ENCODE measurements at places on chromosomes 3 and 15.
A peak's percentile ranks its signal among the peaks of the same experiment; 100 is the strongest.

- DNase-seq: no peak
Observed at GRCh38 chr3:38826001-38826400, 10.0 kb upstream of the SCN10A start.

- DNase-seq: no peak
Observed at GRCh38 chr3:70000563-70001081, 1.1 kb downstream of the SAMMSON start.

DNA sequence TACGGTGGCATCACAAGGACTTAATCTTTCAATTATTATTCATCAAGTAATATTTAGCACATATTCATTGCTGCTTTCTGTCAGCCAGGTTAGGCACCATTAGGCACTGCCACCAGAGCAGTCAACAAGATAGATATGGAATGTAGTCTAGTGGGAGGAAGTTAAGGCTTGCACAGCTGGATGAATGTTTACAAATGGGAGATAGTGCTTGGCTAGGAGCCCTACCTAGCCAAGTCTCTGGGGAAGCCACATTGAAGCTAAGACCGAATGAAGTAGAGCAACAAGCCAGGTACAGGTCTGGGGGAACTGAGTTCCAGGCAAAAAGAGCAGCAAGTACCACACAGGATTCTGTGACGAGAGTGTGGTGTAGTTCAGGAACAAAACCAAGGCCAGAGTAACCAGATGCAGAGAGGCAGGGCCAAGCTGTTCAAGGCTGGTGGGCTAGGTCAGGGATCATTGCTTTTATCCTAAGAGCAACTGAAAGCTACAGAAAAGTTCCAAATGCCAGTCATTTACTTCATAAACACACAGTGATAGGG, 33.4 kb upstream of the SCAANT1 start:
- DNase-seq: no peak

- no peak for DNase-seq
Observed at GRCh38 chr3:185595526-185595925, 9.4 kb downstream of the SENP2 start.

GRCh38 chr3:116340680-116341216, 104.5 kb downstream of the LSAMP start:
- DNase-seq: no peak

GRCh38 chr3:177665122-177665808, 468.0 kb upstream of the TBL1XR1 start:
- no peak for DNase-seq

DNA sequence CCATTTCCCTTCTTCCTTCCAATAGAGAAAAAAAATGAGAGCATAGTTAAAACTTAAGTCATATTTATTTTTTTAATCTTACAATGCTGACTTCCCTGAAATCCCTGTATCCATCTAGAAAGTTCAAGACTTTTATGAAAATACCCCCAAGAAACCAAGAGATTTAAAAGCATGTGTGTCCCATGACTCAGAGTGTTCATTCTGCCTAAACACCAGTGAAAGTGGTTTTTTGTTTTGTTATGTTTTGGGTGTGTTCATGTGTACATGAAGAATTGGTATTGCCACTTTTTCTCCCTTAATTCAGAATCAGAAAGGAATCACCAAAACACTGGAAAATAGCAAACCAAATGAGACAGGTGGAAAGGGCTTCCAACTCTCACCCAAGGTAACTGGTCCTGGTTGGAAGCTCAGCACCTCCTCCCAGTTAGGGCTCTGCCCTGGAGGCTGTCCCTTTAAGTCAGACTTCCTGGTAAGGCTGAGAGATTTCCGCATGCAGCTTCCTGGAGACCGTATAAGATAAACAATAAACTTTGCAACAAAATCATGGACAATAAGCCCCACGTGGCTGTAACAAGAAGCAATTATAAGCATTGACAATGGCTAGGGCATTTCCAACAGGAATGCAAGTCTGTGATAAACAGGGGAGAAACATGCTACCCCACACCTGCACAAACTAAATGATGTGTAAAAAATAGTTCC, 121.9 kb upstream of the ARHGEF3 start:
- no peak for DNase-seq

GRCh38 chr15:85583923-85584390, 203.6 kb downstream of the AKAP13 start:
- DNase-seq: peak; percentile 75

DNA sequence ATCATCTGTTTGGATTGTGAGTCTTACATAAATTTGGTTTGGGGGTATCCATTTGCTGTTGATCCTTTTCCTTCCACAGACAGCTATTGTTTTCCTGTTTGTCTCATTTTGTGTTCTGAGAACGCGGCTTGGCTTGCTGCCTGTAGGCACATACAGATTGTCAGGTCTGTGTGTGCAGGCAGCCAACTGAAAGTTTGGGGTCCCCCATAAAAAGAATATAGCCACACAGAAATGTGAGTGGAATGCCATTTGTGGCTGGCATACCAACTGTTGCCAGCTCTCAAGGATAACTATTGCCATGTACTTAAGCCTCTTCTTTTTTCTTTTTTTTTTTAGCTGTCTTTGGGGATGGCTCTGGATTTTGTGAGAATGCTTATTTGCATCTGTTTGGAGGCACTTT, 1308.0 kb downstream of the ROBO1 start:
- no peak for DNase-seq

- no peak for DNase-seq
Observed at GRCh38 chr3:127651516-127652172, 21.1 kb upstream of the ABTB1 start.

DNA sequence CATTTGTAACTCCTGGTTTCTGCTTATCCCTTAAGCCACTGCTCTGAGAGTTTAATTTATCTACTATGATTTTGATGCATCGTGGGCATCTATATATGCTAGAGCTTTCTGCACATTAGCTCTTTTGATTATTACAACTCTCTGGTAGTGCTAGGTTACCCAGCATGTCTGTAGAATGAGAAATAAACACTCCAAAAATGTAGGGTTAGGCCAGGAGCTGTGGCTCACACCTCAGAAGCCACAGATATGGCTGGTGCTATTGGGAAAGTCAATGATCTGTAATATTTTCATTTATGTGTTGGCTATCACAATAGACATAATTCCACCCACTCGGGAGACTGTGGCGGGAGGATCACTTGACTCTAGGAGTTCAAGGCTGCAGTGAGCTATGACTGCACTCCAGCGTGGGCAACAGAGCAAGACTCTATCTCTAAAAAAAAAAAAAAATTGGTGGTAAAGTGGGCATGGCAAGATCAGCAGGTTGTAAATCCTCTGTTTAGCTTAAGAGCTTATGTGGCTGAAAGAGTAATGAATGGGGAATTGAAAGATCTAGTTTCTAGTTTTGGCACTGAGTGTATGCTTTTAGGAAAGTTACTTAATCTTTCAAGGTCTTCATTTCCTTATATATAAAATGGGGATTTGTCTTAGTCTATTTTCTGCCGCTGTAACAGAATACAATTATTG, 6.3 kb downstream of the TIGIT start:
- DNase-seq: no peak

- no peak for DNase-seq
Observed at GRCh38 chr3:175068587-175068986, 209.5 kb downstream of the NAALADL2 start.

DNA sequence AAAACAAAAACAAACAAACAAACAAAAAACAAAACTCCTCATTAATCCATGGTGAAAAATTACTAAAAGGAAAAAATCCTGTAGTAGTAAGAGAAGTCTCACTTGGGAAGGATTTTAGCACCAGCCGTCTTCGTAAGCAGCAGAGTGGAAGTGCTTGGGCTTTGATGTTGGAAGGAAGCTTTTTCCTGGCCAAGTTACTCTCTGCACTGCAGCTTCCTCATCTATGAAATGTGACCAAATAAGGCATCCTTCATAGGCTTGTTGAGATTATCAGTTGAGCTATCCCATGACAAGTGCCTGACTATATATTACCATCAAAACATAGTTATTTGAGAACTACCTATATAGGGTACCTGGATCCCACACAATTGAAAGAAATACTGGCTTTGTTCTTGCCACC, 436.4 kb upstream of the ONECUT1 start:
- no peak for DNase-seq

DNA sequence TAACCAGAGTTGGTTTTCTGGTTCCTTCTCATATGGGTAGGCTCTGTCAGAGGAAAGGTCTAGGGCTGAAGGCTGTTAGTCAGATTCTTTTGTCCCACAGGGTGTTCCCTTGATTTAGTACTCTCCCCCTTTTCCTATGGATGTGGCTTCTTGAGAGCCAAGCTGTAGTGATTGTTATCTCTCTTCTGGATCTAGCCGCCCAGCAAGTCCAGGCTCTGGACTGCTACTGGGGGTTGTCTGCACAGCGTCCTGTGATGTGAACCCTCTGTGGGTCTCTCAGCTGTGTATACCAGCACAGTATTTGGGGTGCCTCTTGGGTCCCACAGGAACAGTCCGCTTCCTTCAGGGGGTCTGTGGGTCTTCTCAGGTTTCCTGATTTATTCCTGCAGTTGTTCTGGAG, 70.8 kb downstream of the PPP2R3A start:
- DNase-seq: no peak

DNA sequence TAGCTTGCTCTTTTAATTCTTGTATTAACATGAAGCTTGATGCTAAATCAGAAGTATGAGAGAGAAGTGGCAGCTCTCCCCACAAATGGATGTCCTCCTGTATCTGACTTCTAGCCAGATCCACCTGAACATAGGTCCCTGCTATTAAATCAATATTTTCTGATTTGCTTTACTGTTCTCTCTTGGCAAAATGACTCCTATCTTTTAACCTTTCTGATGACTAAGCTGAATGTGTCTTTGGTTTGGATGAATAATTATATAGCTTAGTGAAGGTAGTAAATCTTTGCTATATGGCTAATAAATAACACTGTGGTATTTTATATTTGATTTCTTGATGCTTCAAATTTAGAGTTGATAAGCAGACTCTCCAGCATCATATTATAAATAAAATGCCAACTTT, 28.3 kb upstream of the ARL14 start:
- no peak for DNase-seq

- DNase-seq: no peak
Observed at GRCh38 chr3:165852711-165853110, 15.5 kb upstream of the BCHE start.

- DNase-seq: no peak
Observed at GRCh38 chr3:13348661-13349396, 71.3 kb downstream of the NUP210 start.

DNA sequence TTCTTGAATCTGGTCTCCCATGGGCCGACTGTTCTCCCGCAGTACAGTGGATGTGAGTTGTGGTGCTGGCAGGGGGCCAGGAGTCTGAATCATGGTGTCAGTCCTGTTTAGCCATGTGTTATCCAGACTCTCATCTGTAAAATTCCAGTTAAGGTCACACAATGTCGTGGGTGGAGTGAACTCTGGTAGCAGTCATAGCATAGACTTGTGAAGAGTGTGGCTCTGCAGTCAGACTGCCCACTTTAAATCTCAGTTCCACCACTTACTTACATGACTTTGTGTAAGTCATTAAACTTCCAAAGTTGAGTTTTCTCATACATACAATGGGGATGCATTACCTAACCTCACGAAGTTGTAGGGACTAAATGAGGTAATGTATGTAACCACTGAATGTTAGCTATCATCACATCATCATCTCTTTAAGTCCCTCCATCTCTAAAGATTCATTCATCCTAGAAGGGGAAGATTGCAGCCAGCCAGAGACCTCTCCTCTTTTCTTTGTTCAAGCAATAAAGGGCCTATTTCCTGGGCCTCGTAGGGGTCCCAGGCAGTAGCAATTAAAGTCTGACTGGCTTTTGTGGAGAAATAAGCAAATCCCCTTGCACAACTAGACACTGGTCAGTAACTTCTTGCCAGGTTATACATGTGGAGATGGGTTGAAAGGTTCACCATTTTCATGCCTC, 93.9 kb downstream of the PCCB start:
- no peak for DNase-seq

DNA sequence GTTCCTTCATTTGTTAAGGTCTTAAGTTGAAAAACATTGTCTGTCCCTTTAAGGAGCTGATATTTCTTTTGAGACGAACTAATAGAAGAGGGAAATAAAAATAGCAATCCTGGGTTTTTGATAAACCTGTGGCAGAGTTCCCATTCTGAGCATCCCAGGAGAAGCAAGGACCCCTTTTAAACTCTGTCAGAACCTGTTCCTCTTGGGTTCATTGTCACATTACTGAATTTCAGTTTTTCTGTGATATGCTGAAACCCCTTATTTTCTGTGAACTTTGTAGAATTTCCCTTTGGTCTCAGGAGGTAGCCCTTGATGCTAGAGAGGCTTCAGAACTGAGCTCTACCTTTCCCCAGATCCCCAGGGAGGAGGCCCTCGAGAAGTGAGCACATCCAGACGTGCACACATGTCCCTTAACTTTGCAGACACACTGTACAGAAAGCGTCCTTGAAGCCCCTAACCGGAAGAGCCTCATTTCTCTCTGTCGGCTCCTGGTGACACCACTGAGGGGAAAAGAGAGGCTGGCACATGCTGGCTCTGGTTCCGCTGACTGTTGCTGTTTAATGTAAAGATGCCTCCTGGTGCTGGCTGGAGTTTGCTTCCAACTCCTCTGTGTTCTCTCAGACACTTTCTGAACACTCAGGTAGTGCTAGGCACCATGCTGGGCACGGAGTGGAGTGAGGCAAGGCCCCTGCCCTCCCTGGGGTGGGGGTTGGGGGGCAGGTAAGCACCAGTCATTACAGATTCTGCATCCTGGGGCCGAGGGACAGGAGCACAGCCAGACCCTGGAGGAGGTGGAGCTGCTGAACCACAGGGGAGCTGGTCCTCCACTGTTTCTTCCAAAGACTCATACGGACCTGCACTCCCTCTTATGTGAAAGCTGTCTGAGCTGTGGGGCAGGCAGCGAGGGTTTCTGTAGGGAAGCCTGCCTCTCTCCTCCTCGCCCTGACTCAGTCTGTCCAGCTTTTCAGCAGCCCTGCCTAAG, 77.5 kb downstream of the CHDH start:
- no peak for DNase-seq

DNA sequence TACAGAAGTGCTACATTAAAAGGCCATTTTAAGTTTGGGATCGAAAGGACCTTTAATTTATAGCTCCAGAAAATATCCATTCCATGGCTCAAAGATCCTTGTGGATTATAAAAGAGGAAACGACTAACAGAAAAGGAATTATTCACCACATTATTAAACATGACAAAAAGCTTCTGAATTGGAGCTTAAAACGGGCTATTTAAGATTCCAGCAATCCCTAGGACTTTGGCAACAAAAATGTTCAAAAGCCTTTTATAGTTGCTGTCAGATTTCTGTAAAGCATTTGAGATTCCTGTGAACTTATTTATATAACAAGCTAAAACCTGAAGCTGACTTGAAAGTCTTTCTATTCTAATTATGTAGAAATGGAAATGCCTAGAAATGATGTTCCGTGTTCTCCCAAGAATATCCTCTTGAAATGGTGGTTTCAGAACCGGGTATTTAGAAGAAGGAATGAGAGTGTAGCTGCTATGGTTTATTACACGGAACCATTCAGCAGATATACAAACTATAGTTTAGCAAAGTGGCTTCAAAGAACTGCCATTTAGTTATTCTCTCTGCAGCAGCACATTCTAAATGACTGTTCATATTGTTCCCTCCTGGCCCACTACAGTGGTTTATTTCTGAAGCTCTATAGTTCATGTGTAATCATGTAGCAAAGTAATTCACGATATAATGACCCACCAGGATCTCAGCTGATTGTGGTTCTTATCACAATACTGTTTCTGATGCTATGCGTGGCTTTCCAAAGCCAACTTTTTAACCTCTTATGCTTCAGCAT, 961.7 kb downstream of the FHIT start:
- DNase-seq: no peak

GRCh38 chr15:100154338-100154737, 187.4 kb downstream of the ADAMTS17 start:
- DNase-seq: no peak

- no peak for DNase-seq
Observed at GRCh38 chr3:187210545-187211327, 13.4 kb downstream of the RTP1 start.
